Lower lobe of right lung (tissue), 2 donors: ENCODE measurements at places on chromosomes 6 and 20.
A peak's percentile ranks its signal among the peaks of the same experiment; 100 is the strongest.

DNA sequence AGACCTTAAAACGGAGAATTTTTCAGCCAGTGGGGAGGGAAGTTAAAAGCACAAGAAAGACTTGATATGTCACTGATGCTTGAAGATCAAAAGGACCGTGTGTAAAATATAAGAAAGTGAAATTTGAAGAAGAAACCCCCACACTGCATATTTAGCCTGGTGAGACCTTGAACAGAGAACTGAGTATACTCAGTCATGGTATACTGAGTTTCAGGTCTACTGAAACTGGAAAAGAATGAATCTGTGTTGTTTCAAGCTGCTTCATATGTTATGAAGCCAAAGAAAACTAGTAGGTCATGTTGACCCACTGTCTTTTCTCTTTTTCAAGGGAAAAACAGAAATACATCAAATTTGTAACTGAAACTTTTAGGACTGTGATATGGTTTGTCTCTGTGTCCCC, 443.8 kb upstream of the GJE1 start:
- no peak for DNase-seq

- DNase-seq = no peak
Observed at GRCh38 chr6:123462152-123462551, 174.6 kb downstream of the TRDN start.

- DNase-seq = no peak
Observed at GRCh38 chr6:45184937-45185336, 143.2 kb upstream of the RUNX2 start.

- no peak for DNase-seq
Observed at GRCh38 chr6:169689287-169689686, 12.5 kb downstream of the WDR27 start.

DNA sequence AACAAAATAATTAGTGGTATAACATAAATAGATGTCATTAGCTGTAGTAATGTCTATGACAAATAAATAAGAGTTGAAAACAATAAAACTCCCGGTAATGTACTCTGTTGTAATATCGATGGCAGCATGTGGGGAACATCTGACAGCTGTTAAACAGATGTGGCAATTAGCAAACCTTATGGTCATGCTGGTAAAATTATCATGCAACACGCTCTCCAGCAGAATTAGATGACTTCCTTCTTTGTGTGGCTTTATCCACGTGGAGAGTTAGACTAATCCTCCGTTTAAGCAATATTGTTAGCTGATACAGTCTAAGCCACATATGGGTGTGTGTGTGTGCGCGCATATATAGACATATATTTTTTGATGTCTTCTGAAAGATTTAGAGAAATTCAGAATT, 77.7 kb upstream of the ZFP64 start:
- no peak for DNase-seq

DNA sequence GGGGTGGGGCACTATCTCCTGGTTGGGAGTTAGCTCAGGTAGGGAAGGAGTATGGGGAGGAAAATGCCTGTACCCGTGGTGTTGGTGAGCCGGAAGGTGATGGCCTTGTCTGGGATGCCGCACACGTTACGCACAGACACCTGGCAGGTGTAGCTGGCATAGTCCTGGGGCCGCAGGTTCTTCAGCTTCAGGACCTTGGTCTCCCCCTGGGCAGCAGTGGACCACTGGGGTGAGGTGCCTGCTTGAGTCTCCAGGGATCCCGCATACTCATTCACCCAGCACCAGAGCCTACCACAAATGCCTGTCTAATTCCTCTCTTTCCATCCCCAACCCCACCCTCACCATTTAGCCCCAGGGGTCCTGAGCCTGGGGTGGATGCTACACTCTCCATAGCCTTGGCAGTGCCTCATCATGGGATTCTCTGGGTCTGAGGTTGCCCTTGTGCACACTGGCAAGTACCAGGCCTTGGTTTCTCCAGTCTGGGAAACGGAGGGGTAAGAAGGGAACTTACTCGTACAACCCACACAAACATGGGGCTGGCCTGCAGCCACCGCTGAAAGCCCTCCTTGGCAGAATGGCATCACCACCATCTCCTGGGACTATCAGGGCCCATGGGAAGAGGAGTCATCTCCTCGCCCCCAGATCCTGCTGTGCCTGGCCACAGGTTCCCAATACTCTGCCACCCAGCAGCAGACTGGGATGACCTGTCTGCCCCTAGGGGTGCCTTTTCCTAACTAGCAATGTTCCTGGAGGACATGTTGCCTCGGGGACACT, 42.8 kb downstream of the MDGA1 start:
- no peak for DNase-seq

DNA sequence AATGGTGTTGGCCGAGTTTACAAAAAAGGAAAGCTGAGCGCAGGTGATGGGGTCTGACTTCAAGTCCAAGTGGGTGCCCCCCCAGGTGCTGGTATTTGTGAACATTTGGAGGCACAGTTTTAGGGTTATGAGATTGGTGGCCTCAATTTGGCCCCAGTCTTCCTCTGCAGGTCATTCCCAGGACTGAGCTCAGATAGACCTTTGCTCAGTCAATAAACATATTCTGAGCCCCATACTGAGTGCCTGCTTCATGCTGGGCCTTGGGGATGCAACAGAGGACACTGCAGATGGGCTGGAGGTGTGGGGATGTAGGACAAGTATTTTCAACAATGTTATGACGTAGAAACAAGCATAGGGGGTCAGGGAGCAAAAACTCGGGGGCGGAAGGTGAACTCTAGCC, 33.5 kb downstream of the TGM3 start:
- DNase-seq = no peak

- no peak for DNase-seq
Observed at GRCh38 chr20:61119794-61120410, 132.2 kb upstream of the CDH4 start.

- no peak for DNase-seq
Observed at GRCh38 chr20:32538526-32538939, 46.6 kb downstream of the NOL4L start.

DNA sequence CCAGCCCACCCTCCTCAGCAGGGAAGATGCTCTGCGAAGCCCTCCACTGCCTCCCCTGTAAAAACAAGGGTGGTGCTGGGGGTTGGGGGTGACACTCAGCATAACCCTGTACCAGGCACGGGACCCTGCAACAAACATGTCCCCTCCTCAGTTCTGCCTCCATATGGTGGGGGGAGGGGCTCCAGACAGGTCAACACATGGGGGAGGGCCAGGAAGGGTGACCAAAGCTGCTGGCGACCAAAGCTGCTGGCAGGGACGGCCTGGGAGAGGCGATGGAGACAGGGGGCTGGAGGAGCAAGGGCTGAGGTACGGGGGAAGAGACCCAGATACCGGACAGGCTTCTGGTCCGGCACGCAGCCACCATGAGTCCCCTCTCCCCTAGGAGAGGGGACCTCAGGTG, 123.2 kb downstream of the TAF4 start:
- DNase-seq = peak; percentile 19

- no peak for DNase-seq
Observed at GRCh38 chr6:35425284-35425683, 26.9 kb upstream of the FANCE start.

DNA sequence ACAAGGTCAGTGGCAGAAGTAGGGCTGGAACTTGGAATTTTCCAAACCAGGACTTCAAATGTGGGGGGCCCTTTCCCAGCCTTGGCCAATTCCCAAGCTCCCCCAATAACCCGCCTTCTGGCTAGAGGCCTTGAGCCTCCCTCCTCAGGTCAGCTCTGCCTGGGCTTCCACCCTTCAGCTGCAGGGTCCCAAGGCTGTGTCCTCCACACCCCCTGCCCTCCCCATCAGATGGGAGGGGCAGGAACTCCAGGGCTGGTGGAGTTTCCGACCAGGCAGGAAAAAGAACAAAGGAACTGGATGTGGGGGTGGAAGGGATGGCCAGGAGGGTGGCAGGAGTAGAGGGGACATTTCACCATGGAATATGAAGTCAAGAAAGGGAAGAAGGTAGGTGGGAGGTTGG, at the start of gene CCM2L:
TSS of gene CCM2L (plus strand) at position 338 of the 400 bp plus-strand sequence. CDS start at position 355, 17 bp downstream.
- DNase-seq = peak; percentile 34

- DNase-seq = no peak
Observed at GRCh38 chr20:2314759-2315439, 19.1 kb downstream of the TGM3 start.

DNA sequence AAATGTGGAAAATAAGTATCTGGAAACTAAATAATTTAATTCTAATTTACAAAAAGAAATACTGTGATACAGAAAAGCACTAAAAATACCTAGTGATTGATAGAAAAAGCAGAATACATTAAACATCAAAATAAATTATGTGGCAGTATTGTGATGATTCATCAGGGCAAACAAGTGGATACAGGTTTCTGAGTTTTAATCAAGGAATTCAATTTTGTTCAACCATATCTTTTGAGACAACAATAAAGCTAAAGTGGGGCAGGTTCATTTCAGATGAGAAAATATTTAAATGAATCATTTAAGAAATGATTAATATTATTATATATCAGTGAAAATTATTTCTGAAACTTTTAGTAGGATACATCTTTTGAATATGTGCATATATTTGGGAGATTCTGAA, 49.8 kb downstream of the GRIK2 start:
- no peak for DNase-seq

DNA sequence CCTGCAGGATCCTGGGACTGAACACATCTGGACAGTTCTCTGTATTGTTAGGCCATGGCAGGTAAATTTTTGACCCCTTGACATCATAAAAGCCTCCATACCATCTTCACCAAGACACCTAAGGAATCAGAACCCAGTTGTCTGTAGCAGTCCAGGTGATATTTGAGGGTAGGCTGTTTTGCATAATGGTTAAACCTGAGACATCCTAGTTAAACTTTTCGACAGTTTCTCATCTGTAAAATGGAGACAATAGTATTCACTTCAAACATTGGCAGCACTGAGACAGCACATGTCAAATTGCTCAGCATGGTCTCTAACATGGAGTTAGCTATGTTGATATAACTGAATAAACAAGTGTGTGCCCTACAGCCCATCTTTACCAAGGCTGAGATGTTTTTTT, 24.8 kb downstream of the C6orf62 start:
- no peak for DNase-seq

DNA sequence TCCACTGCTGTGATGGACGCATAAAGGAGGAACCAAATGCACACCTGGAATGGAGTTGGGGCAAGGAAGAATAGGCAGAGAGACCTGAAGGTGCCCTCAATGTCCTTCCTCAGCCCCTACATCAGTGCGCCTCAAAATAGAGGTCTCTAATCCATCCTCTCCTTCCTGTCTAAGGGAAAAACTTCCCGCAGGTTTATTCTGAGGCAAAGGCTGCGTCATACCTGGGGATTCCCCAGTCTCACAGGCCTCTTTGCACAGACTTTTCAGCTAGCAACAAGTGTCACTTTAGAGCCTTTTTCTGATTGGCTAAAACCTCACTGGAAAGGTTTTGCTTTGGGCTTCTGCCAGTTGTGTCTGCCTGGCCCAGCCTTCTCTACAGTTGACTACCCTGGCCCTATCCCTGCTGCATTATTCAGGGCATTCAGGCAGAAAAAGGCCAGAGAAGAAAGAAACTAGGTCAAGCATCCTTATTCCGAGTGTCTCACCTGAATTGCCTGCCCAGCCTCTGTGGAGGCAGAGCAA, 1.8 kb upstream of the HLA-DQB1 start:
- peak; percentile 52 for DNase-seq

GRCh38 chr6:39079197-39080125, 30.9 kb downstream of the GLP1R start:
- no peak for DNase-seq

DNA sequence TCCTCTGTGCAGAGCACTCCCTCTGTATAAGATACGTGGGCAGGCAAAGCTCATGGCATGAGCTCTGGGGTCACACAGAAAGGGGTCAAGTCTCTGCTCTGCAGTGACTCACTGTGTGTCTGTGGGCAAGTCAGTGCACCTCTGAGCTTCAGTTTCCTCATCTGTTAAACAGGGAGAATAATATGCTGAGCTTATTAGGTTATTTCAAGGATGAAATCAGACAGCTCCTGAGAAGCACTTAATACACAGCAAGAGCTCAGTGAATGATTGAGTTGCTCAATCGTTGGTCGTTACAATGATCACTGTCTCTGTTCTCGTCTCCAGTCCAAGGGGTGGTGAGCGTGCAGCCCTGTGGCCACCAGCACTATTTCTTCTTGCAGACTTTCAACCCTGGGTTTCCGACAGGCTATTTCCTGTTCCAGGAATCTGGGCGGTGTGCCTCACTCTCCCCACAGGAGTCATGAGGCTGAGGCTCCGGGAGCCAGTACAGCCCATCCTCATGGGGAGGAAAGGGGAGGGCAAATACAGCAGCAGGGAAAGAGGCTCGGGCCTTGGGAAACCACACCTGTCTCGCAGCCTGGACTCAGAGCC, 28.9 kb downstream of the KIAA1755 start:
- no peak for DNase-seq

GRCh38 chr6:24606200-24606930, 39.6 kb downstream of the KIAA0319 start:
- DNase-seq = no peak

- no peak for DNase-seq
Observed at GRCh38 chr6:25494469-25494868, 157.5 kb upstream of the SCGN start.

DNA sequence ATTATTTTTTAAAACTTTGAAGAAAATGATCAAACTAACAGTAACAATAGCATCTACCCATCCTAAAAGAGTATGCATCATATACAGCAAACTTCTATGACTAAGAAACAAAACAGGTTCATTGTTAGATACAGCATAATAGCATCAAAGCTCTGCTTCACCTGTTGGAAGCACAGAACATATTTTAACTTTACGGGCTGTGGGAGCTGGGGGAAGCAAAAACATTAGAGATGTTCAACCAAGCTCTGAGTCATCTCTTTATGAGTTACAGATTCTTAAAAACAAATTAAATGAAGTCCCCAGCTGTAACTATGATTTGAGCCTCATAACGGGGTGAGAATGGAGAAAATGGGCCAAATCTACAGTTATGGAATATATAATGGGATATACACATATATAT, 63.4 kb downstream of the SYNE1 start:
- no peak for DNase-seq

- no peak for DNase-seq
Observed at GRCh38 chr20:46731770-46732169, 22.3 kb downstream of the SLC2A10 start.

DNA sequence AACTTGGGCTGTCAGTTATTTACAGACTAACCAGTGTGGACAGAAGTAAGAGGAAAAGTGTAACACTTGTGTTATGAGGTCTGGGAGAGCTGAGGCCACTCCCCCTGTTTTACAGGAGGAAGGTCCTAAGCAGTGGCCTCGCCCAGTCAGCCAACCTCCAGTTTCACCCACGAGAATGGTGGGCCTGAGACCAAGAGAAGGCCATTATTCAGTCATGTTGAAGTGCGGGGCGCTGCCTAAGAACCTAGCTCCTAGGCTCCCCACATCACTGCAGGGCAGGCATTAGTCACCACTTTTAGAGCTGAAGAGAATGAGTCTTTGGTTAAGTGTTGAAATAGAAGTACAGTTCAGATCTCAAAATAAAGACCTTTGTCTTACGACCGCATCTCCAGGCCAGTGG, 27.9 kb downstream of the CDYL start:
- no peak for DNase-seq

DNA sequence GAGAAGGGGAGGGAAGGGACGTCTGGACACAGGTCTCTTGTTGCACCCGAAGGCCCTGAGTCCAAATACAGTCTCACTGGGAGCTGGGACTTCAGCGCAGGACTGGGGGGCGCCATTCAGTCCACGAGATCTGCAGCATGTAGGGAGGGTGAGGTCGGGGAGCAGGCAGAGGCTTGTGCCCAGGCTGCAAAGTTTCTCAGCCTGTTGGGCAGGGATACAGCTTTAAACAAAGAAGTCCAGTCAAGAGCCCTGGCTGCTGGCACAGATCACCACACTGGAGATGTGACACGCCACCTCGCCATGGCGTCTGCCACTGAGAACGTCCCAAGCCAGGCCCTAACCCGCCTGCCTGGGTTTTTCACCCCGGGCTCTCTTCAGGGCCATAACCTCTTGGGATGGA, 256.6 kb downstream of the DLL1 start:
- peak; percentile 17 for DNase-seq
